ENCODE measurements at places on chromosomes 1 and 21. TPM values are rescaled to one million over a fixed set of nuclear protein-coding genes. Genes with fewer than 3 reads are reported as not detected.

EPHA10 gene
- total RNA-seq, result 0.74 TPM

LPAR3 gene
- 1.1 TPM for total RNA-seq

DNM3 gene
- total RNA-seq, result 0.68 TPM

HSPB7 gene
- total RNA-seq, result not detected

SLC45A1 gene
- 0.30 TPM for total RNA-seq

SLAMF7 gene
- total RNA-seq, result 8.6 TPM

- H3K4me3 ChIP-seq, result no peak overlapping the region
- H3K36me3 ChIP-seq, result no peaks in the 10 kb centered on the region
- no peaks in the 10 kb centered on the region for H3K4me1 ChIP-seq
- no peak for DNase-seq
Measured at GRCh38 chr1:172405912-172406311, 14.6 kb upstream of the C1orf105 start.

DNA sequence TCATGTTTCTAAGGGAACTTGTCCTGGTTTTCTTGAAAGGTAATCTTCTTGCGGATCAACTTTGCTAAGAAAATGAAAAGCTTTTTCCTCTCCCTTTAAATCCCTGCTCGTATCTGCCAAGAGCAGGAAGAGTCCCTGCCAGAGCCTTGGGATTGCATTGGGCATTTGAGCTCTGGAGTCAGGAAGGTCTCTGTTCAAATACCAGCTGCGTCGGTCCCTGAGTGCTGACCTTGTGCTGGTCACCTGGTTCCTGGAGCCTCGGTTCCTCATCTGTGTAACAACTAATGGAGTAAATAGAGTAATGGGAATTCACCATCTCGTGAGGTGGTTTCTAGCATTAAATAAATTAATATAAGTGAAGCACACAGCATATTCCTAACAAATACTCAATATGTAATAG is 274.6 kb upstream of the TMEM51 start:
- no peaks in the 10 kb centered on the region for H3K4me1 ChIP-seq
- H3K27me3 ChIP-seq, result peaks cover 23% of the 10 kb centered on the region
- no peak overlapping the region for H3K4me3 ChIP-seq
- no peak for DNase-seq
- no peaks in the 10 kb centered on the region for H3K36me3 ChIP-seq
- H3K27ac ChIP-seq, result no peak overlapping the region

DNA sequence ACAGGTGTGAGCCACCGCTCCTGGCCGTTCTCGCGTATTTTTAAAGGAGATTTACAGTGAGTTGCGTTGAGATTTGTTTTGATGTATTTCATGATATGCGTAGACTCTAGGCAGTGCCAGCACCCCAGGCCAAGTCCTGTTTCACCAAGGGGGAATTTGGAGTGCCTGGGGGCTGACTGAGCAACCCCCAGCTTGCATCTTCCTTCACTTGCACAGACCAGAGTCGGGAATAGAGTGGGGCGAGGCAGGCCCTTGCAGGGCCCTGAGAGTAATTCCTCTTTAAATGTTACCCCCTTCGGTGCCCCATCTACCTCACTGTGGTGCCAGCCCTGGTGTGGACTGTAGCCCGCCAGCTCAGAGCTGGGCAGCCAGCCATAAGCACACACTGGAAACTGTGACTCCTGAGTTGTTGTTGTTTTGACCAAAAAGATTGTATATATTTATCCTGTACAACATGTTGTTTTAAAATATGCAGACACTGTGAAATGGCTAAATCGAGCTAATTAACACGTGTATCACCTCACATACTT is 269.5 kb downstream of the NPHP4 start:
- no peak overlapping the region for H3K27ac ChIP-seq
- H3K36me3 ChIP-seq, result no peaks in the 10 kb centered on the region
- H3K4me3 ChIP-seq, result no peak overlapping the region
- no peaks in the 10 kb centered on the region for H3K27me3 ChIP-seq
- peaks cover 6% of the 10 kb centered on the region for H3K4me1 ChIP-seq
- no peak for DNase-seq

DNA sequence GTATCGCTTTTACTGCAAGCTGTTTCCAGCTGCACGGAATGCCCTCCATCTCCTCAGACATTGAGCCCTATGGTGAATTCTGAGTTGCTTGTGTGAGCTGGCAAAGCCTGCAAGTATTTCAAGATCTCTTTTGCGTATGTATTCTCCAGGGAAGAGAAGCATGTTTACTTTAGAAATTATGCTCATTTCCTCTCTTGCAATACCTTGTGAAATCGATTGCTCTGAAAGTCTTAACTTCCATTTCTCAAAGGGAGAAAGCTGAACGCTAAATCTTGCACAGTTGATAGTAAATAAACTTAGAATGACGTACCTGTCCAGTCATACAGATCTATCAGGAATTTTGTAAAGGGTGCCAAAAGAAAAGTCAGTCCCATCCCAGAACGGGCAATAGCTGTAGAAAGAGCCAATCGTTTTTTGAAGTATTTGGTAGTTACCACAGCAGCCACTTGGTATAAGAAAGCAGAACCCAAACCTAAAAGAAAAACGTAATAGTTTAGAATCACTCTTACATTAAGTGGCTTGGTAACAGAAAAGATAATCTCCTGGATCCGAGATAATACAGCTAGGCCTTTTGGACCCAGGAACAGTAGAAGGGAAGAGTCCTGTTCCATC is 10.0 kb downstream of the SLC16A4 start:
- no peak overlapping the region for H3K4me3 ChIP-seq
- DNase-seq, result peak; percentile 17
- H3K4me1 ChIP-seq, result no peaks in the 10 kb centered on the region
- no peaks in the 10 kb centered on the region for H3K27me3 ChIP-seq
- H3K27ac ChIP-seq, result no peak overlapping the region

GRCh38 chr21:28177124-28177523 is 815.6 kb downstream of the LTN1 start:
- H3K36me3 ChIP-seq, result no peaks in the 10 kb centered on the region
- no peak overlapping the region for H3K4me3 ChIP-seq
- H3K27ac ChIP-seq, result no peak overlapping the region
- DNase-seq, result no peak
- no peaks in the 10 kb centered on the region for H3K27me3 ChIP-seq
- peaks cover 4% of the 10 kb centered on the region for H3K4me1 ChIP-seq

- peaks cover 6% of the 10 kb centered on the region for H3K36me3 ChIP-seq
- no peak overlapping the region for H3K4me3 ChIP-seq
- peaks cover 17% of the 10 kb centered on the region for H3K4me1 ChIP-seq
- no peak for DNase-seq
- peaks cover 38% of the 10 kb centered on the region for H3K27me3 ChIP-seq
Measured at GRCh38 chr1:39701049-39701439, 9.8 kb upstream of the HPCAL4 start.

DNA sequence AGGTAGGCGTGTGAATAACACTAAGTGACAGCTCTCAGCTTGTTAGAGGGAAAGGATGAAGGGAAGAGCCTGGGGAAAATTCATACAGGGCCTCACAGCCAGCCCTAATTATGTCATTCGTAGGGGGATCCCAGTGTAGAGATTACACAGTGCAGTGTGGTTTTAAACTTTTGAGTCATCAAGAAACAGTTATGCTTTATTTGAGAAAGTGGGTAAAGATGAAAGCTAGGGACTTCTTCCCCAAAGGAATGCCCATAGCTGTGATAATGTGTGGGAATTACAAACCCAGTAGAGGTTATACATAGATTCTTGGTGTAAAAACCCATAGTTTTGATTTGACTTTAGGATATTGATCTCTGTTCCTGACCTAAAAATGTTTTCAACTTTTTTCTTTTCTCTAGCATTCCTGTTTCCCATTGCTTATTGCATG is 1.9 kb downstream of the TTF2 start:
- H3K27ac ChIP-seq, result no peak overlapping the region
- H3K4me1 ChIP-seq, result peaks cover 30% of the 10 kb centered on the region
- peak; percentile 28 for DNase-seq
- peaks cover 9% of the 10 kb centered on the region for H3K36me3 ChIP-seq

DNA sequence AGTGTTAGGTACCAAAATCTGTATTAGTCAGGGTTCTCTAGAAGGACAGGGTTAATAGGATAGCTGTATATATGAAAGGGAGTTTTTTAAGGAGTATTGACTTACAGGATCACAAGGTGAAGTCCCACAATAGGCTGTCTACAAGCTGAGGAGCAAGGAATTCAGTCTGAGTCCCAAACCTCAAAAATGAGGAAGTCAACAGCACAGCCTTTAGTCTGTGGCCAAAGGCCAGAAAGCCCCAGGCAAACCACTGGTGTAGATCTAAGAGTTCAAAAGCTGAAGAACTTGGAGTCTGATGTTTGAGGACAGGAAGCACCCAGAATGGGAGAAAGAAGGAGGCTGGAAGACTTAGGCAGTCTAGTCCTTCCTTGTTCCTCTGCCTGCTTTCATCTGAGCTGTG is 487.5 kb upstream of the CHRM3 start:
- H3K36me3 ChIP-seq, result no peaks in the 10 kb centered on the region
- H3K4me1 ChIP-seq, result peaks cover 28% of the 10 kb centered on the region
- no peak overlapping the region for H3K4me3 ChIP-seq
- H3K27ac ChIP-seq, result no peak overlapping the region

GRCh38 chr1:62687421-62687902 is 724 bp downstream of the DOCK7 start:
- no peaks in the 10 kb centered on the region for H3K36me3 ChIP-seq
- peak overlapping the region; percentile 70 for H3K27ac ChIP-seq
- H3K27me3 ChIP-seq, result no peaks in the 10 kb centered on the region
- DNase-seq, result peak; percentile 49
- H3K4me3 ChIP-seq, result peak overlapping the region; percentile 91

DNA sequence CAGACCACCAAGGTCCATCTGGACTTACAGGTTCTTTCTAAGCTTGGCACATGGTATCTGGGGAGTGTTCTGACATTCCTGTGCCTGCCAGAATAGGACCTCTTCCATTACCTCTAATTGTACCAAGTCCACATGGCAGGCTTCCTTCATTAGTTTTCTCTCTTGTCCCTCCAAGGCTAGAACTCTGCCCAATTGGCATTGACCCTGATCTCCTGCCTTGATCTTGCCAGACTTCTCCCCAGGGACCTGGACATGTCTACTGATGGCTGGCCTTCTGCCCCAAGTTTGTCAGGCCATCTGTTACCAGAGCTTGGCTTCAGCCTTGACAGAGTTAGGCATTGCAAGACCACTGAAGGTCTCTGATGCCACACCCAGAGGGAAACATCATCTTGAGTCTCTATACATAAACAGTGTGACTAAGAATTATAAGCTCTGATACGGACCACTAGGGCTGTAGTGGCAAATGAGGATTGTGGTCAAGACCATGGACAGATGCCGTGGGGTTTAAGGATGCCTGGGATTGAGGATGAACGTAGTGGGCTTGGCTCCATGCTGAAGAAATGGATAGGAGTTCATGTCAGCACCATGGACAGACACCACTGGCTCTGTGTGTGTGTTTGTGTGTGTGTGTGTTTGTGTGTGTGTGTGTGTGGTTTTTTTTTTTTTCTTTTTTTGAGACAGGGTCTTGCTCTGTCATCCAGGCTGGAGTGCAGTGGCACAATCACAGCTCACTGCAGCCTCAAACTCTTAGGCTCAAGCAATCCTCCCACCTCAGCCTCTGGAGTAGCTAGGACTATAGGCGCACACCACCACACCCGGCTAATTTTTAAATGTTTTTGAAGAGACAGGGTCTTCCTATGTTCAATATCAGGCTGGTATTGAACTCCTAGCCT is 19.5 kb upstream of the PSMB2 start:
- H3K27ac ChIP-seq, result no peak overlapping the region
- peak; percentile 53 for DNase-seq
- H3K27me3 ChIP-seq, result peaks cover 23% of the 10 kb centered on the region
- H3K36me3 ChIP-seq, result no peaks in the 10 kb centered on the region
- H3K4me3 ChIP-seq, result no peak overlapping the region

GRCh38 chr1:27952147-27952546 is 7.6 kb upstream of the XKR8 start:
- no peaks in the 10 kb centered on the region for H3K4me1 ChIP-seq
- H3K27ac ChIP-seq, result peak overlapping the region; percentile 24
- H3K36me3 ChIP-seq, result no peaks in the 10 kb centered on the region
- no peak for DNase-seq
- no peaks in the 10 kb centered on the region for H3K27me3 ChIP-seq
